Stimulated activated CD8-positive, alpha-beta memory T cell treated with anti-CD3 and anti-CD28 coated beads, Interleukin-7, amount 100 ng/mL, for 1 hour (primary cell): ENCODE measurements at places on chromosomes 7 and 10.

GRCh38 chr7:45653209-45653907 is 79.2 kb downstream of the ADCY1 start:
- no peak for DNase-seq

GRCh38 chr7:7614018-7614741 is 26.4 kb upstream of the UMAD1 start:
- no peak for DNase-seq

GRCh38 chr10:98528805-98529183 is 82.1 kb upstream of the HPS1 start:
- DNase-seq, result no peak

DNA sequence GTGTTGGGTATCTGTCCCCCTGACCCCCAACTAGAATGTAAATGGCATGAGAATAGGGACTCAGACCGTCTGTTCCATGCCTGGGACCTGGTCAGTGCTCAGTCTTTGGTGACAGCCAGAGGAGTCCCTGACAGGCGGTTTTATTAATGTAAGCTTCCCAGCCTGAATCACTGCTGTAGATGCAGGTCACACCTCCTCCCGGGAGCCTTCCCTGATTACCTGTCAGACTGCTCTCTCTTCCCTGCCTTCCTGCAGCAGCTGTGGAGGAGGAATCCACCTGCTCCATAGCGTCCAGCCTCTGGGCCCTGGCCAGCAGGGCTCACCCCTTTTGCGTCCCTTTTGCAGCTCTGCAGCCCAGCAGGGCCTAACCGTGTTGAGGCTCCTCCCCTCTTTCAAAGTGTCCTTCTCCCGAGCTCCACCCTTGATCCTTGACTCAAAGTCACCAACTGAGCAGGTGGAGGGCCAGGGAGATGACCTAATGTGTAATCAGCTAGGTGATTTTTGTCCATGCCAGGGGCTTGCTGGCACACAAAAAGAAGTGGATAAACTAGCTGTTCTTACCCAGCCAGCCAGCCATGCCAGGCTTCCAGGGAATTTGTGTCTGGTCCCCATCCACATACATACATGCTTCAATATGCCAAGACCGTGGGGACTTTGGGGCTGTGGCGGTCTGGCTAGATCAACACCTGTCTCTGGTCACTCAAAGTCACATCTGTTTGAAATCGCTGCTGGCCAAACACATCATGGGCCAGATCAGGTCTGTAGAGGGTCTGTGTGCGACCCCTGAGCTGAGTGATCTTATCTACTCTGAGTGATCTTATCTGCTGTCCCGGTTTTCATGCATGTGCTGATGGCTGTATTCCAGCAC is 195.1 kb downstream of the CCDC3 start:
- no peak for DNase-seq

DNA sequence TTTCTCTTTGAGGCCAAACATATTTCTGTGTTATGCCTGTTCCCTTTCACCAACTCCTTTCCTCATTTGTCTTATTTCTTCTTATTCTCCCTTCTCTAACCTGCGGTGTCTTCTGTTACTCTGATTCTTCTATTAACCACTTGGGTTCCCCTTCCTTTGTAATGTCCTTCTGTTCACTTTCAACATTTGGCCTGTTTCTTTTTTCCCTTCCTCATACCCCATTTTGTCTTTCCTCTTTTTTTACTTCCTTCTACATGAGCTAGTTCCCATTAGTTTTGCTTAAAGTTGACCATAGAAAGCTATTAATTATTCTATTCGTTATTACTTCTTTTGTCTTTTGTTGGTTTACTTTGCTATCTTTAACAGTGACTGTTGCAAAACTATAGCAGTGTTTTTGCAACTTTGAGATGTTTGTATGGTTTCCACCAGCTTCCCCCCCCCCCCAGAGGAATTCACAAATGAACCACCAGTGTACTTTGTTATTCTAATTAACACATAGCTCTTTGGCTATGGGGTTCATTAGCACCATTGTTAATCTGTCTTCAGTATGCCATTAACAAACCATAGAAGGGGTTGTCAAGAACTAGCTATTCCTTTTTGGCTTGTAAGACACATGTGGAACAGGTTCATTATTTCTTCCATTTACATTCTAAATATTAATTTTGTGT is 2.9 kb downstream of the LRGUK start:
- DNase-seq, result no peak
